H9 (cell line): ENCODE measurements at places on chromosomes 3 and 15.

DNA sequence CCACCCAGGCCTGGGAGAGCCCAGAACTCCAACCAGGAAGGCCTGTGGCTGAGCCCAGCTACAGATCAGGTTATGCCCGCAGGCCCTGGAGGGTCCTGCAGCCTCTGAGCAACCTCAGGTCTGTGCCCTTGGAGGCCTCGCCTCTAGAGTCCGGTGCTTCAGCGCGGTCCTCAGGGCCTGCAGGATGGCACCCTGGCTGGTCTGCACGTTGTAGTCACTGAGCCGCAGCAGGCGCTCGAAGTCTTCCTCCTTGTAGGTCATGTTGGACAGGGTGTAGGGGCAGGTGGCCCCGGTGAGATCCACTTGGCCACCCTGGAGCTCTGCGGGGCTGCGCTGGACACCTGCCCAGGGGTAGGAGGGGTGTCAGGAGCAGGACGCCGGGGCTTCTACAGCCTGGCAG lies 25.8 kb downstream of the PLA2G4D start:
- no peak for DNase-seq

DNA sequence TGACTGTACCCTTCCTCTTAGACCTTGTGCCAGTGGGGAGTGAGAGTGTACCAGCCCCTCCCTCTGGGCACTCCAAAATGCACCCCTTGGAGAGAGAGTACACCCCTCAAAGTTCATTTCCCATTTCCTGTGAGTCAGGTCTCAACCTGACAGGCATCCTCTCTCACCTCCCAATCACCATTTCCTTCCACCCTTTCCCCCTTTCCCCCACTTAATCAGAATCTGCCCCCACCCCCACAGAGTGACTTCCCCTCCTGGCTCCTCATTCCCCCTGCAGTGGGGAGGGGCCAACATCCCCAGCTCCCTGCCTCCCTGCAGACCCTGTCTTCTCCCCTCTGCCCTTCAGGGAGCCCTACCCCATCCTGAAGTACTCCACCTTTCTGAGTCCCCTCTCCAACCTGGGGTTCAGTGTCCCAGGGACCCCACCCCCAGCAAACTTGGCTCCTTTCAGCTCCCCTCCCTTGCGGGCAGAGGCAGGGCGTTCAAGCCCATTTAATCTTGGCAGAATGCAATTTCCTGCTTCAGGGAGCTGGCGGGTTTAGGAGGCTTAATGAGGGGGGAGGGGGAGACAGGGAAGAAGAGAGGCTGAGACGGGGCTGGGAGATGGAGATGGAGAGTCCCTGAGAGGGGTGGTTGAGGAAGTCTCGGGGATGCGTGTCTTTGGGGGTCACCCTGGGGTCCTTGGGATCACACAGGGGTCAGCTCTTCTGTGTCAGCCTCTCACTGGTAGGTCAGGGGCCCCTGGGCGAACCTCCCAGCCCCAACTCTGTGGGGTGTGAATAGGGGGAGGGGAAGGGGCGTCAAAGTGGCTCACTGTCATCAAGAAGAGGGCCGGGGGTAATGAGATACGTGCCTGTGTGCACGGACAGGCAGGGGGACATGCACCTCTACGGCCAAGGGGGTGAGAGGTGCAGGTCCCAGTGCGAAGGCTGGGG lies 16.6 kb upstream of the SEMA3F start:
- DNase-seq = peak; percentile 63

DNA sequence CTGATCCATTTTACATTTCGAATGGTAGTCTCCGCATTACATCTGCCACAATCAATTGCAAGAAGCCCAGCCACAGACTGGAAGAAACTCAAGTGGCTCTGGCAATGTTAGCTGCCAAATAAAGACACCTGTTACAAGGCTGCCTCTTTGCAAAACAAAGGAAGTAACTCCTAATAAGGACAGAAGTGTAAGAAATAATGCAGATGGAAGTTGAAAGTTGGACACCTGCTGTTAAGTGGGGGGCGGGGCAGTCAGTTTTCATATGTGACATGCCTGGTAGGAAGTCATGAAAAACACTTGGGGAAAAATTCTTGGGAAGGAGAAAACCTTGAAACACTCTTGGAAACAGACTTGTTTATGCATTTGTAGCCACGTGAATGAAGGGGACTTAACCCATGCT lies 54.1 kb upstream of the ATP2C1 start:
- DNase-seq = peak; percentile 55

- no peak for DNase-seq
Observed at GRCh38 chr3:174755833-174756829, 103.0 kb upstream of the NAALADL2 start.

DNA sequence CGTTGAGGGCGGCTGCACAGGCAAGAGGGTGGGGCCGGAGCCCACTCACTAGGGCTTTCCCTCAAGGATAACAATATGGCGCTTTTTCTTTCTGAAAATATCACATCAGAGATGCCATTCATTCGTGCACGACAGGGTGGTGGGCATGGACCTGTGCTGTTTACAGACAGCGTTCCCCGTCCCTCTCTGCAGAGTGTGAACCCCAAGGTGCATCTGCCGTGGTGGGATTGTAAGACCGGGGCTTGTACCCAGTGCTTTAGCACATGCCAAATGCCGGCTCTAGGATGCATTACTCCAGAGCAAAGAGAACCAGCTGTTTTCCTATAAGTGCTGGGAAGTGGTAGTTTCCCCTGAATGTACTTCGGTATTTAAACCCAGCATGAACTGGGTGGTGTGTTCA lies 37.0 kb downstream of the CHDH start:
- peak; percentile 20 for DNase-seq

DNA sequence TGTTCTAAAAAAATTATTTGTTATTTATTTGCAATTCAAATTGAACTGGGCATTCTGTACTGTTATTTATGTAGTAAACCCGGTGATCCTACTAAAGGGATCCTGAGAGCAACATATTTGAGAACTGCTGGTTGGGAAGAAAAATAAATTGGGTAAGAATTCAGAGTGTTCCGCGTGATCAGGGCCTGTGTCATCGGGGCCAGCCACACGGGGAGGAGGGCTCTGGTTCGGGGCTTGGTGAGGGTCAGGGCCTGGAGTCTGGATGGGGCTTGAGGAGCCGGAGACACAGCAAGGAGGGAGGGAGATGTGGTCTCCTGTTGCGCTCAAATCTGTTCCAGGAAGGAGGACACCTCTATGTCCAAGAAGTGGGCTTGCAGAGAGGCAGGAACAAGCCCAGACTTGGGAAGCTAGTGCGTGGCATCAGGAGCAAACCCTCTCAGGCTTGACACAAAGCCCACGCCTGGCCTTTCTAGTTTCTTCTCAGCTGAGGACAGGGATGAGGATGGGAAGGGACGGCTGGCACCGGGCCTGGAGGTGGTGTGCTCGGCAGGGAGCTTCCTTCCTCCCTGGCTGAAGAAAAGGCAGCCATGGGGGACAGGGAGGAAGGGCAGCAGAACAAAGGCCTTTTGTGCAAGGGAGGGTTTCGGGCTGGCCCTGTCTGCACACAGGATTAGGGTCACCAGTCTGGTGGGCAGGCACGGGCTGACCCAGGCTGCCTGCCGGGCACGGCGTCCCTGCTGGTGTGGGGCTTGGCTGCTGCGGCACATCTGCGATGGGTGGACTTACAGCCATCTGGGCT lies 22.9 kb upstream of the FBLN2 start:
- DNase-seq = no peak

- no peak for DNase-seq
Observed at GRCh38 chr3:65729555-65729954, 309.2 kb downstream of the MAGI1 start.

GRCh38 chr3:130827486-130827885 lies 66.4 kb upstream of the ATP2C1 start:
- DNase-seq = no peak

DNA sequence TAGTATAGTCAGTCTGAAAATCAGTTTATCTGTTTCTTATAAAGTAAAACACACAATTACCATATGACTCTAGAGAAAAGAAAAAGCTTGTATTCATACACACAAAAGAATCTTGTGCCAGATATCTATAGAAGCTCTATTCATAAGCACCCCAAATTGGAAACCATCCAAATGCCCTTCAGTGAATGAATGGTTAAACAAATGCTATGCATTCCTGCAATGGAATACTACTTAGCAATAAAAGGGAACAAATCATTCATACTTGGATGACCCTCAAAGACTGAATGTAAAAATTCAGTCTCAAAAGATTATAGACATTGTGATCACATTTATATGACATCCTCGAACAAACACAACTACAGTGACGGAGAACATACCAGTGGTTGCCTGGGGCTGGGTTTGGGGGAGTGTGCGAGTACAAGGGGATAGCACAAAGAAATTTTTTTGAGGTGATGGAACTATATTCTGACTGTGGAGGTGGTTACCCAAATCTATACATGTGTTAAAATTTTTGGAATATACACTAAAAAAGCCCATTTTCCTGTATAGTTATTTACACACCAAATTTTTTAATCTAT lies 680.6 kb downstream of the NTRK3 start:
- DNase-seq = no peak
